ENCODE measurements at places on chromosomes 7 and 10.

GRCh38 chr7:110861163-110861562 lies 229.8 kb upstream of the LRRN3 start:
- no peak for DNase-seq

DNA sequence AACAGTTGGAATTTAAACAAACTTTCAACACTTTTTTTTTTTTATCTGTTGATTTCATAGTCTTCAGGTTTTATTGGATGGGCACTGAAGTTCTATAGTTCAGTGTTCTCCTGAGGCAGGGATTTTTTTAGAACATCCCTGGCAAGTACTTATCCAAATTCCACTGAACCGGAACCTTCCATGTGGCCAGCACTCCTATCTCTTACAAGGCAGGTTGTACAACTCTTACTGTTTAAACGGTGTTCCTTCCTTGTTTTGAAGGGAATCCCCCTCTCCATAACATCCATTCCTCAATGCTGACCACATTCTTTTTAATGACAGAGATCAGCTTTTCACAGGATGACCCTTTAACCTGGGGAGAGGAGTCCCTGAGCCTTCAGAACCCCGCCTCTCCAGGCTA lies 238.9 kb upstream of the CTBP2 start:
- no peak for DNase-seq

DNA sequence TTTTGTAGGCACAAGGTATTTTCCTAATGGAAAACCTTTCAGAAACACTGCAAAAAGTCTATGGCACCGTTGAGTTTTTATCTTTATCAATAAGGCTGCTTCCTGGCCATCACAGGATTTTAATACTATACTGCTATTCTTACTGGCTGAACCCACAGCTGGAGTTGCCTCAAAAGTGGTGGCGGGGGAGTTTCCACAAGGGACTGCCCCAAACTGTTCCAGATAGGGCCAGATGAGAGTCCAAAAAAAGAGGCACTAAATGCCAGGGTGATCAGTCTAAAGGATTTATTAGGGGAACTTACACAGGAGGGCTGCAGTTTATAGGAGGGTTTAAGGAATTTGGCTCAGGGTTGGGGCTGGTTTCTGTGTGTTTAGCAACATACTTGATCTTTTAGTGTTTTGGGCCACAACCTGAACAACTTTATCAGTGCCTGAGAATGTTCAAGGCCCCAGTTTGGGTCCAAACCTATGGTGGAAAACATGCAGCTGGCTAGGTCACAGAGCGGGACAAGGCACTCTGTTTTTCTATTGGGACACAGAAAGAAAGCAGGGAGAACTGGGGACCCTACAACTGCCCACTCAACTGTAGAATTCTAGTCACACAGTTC lies 41.4 kb downstream of the STAM start:
- DNase-seq: no peak

GRCh38 chr10:60803433-60803832 lies 25.2 kb downstream of the CDK1 start:
- no peak for DNase-seq

GRCh38 chr10:125683821-125684220 lies 858 bp upstream of the TEX36 start:
- no peak for DNase-seq

- DNase-seq: no peak
Observed at GRCh38 chr7:4886671-4887070, 3.2 kb upstream of the RADIL start.

DNA sequence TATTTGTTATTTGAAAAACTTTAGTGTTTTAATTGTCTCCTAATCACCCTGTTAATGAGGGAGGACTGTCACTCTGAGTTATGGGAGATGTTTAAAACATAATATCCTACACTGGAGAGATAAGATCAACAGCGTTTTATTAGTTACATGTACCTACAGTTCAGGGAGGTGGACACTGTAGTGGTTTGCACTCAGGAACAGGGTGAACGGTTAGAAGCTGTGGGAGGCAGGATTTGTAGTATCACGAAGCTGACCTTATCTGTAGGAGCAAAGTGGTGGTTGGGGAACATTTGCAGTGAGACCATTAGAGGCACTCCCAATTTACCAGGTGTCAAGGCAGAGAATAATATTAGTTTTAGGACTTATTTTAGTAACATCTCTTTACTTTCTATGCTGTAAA lies 193.3 kb upstream of the KCND2 start:
- DNase-seq: no peak

DNA sequence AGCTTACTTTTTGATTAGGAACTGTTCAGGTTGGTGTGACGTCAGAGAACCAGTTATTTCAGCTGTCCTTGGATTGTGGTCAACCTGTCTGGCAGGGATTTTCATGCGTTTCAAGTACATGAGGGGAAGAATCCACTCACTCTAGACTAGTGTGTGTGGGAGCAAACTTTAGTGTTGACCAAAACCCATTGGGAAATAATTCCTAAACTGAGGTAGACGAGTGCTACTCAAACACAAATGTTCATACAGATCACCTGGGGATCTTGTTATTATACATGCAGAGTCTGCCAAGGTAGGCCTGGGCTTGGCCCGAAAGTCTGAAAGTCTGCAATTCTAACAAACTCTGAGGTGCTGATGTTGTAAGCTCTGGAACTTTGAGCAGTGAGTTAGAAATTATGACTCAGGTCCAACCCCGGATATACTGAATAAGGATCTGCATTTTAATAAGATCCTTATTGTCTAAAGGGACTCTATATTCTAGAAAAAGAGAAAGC lies 111.1 kb upstream of the CREB5 start:
- DNase-seq: no peak

DNA sequence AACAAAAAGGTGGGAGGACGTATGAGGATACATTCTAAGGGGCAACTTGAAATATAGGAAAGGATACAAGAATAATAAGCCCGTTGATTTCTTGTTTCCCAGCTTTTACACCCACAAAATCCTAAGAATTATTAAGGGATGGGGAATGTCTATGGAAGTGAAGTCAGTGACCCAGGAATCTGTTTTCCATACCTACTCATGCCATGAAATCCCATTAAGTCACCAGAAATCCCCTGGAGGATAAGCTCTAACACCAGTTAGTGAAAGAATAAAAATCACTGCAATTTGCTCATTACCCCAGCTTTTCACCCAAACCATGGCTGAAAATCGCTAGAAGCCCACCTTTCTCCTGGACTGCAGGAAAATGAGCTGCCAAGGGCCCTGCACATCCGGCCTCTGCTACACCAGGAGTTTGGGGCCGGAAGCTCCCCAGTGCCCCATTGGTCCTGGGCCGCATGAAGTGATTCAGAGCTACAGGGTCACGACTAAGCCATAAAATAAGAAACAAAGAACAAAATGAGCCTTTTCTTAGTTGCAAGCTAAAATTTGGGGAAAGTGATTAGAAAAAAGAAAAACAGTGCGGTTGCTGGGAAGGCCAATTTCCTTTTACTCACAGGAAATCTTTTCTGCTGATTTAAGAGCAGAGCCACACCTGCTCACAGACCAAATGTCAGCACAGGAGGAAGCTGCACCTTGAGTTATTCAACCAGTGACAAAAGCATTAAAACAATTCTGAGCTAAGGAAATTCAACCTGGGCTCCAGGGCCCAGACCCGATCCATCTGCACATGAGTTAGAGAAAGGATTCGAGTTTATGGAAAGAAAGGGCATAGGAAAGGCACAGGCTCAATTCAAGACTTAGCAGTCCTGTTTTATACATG lies 40.3 kb downstream of the HIPK2 start:
- no peak for DNase-seq

- DNase-seq: no peak
Observed at GRCh38 chr7:44220358-44221112, 19.8 kb downstream of the YKT6 start.

GRCh38 chr7:84513061-84513460 lies 318.5 kb upstream of the SEMA3A start:
- DNase-seq: no peak

GRCh38 chr7:44324481-44325200 lies 753 bp downstream of the CAMK2B start:
- no peak for DNase-seq

DNA sequence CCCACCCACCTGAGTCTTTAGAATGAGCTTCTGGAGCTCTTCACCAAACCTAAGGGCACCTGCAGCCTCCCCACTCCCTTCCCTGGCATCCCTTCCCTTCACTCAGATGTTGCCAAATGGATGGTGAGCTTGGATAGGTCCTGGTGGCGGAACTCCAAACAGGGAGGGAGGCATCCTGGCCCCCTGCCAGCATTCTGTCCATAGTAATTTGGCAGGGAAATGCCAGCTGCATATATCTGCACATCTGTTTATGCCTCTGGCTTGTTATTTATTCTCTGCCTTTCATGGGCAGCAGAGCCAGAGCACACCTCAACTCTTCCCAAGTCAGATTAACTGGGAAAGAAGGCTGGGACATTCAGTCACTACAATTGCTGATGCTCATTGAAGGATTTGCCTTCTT lies 18.1 kb downstream of the KAZALD1 start:
- DNase-seq: no peak

GRCh38 chr10:48792687-48793096 lies 108.0 kb downstream of the WDFY4 start:
- DNase-seq: no peak

GRCh38 chr7:7765422-7765821 lies 47.0 kb upstream of the RPA3 start:
- no peak for DNase-seq

DNA sequence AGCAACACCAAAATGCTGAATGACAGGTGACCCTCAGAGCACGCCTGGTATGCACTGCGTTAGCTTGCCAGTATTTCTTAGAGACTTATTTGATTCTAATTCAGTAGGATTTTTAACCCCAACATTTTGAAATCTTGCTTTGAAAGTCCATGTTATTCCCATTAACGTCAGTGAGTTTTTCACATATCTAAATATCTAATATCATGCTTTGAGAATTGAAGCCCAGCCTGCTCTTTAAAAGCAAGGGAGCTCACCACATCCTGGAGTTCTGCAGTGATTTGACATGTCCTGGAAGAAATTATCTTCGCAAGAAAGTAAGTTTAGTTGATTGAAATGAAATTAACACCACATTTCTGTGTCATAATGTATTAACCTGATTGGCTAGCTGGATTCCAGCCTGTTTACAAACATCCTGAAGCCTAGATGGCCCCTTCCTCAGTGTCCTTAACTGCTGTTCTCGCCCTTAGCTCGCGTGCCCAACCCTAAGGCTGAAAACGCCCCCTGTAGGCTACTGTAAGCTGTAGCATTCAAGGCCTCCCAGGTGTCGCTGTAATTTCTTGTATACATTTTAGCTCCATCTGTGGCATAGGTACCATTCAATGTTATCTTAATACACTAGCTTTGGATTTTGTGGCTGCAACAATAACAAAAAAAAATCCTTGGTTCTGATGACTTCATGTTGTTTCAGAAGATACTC lies 191.5 kb downstream of the MGMT start:
- no peak for DNase-seq

DNA sequence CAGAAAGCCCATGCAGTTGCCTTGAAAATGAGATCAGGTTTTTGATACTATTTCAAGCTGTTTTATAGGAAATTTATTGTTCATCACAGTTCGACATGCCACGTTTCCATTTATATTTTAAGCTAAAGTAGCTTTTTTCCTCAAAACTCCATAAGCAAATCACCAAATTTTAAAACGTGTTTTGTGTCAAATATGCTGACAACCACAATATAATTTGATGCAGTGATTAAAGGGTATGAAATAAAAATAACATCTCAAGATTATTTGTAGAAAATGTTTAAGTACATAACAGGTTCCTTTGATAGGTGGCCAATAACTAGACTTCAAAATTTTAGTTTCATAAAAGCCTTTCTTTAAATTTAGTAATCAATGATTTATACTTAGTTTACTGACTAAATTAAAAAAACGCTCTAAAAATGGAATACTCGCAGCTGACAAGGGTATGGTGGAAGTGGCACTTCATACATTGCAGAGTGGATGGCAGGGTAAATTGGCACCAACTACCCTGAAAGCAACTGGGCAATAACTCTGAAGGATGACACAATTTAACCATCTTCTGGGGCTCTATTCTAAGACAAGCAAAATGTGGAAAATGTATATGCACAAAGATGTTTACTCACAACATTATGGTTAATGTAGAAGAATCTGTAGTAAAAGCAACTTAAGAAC lies 481.6 kb downstream of the TNS3 start:
- no peak for DNase-seq

- no peak for DNase-seq
Observed at GRCh38 chr10:11783558-11783865, 39.6 kb upstream of the PROSER2 start.

GRCh38 chr10:11684717-11685645 lies 57.2 kb upstream of the ECHDC3 start:
- DNase-seq: peak; percentile 33

DNA sequence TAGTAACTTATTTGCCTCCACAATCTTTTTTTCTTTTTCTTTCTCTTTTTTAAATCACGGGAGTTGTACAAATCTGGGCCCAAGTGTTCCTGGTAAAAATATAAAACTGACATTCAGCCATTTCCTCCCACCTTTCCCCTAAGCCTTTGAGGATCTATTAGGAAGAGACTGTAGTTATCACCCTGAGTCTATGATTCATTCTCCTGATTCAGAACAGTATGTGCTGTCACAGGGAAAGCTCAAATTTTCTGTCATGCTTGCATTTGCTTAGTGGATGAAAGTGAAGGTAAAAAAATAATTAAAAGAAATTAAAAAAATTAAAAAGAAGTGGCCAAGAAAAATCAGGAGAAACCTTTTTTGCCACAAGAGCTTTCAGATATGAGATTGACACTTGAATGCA lies 71.7 kb downstream of the KIF20B start:
- DNase-seq: no peak

- DNase-seq: no peak
Observed at GRCh38 chr7:131111081-131111576, 216.5 kb upstream of the MKLN1 start.

DNA sequence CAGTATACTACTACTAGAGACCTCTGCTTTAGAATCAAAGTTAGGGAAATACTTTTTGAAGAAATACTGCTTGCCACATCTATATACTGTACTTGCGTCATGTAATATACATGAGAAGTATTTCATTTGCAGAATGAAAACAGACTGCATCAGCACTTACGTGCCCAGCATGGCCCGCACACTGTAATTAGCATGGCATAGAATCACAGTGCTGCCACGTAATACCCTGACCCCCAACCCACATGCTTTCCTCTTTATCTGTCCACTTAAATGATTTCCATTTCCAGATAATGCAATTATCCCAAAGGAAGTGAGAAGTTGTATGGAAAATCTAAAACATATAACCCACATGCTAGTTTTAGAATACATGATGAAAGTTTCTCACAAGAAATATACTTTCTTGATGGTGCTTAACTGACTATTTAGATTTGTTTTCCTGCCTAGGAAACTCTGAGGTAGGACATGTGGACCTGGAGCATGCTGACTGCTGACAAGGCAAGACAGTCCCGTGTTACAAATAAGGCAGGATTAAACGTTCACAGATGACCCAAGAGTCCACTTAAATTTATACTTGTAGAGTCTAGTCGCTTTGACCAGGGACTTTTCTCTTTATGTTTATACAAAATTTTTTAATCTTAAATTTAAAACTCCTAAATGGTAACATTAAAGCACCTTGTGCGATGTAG lies 12.6 kb downstream of the USP6NL start:
- DNase-seq: no peak

DNA sequence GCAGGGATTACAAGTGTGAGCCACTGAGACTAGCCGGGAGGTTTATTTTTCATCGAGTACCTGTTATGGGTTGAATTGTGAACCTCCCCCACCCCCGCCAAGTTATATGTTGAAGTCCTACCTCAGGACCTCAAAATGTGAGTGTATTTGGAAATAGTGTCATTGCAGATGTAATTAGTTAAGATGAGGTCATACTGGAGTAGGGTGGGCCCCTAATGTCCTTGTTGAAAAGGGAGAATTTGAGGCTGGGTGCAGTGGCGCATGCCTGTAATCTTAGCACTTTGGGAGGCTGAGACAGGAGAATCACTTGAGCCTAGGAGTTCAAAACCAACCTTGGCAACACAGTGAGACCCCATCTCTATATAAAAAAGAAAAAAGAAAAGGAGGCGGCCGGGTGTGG lies 10.8 kb upstream of the BAG3 start:
- no peak for DNase-seq

Measured in activated CD4-positive, alpha-beta T cell treated with anti-CD3 and anti-CD28 coated beads for 24 hours (primary cell).